ENCODE measurements at places on chromosomes 5 and 9.

- peak; percentile 76 for DNase-seq
Measured at GRCh38 chr5:149345147-149345891, at the start of gene GRPEL2. TSS of gene GRPEL2 (plus strand) at chr5:149345499. CDS start at chr5:149345540, 41 bp downstream.

DNA sequence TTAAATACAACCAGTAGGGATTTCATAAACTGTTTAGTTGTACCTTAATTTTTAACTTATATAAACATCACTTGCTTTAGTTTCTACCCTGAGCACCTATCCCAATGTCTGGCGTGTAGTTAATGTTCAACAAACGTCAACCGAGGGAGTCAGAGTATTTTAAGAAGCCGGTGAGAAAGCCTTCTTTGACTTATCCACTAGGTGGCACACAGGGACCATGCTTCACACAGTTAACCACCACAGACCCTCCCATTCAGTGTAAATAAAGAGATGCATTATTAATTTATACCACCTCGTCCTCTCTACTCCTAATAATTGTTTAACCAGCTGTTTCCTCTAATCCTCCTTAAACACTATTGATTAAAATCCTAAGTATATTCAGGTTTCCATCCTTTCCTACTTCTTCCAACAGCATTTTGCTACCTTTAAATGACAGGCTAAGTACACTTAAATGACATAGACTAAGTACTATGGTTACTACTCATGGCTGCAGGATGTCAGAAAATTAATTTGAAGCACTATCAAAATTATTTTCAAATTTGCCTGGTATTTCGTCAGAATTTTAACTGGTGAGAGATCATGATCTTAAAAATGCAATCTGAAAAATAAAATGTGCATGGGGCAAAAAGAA is 2.3 kb downstream of the HAPLN1 start:
- no peak for DNase-seq

- no peak for DNase-seq
Measured at GRCh38 chr9:123925161-123925560, 4.8 kb downstream of the DENND1A start.

DNA sequence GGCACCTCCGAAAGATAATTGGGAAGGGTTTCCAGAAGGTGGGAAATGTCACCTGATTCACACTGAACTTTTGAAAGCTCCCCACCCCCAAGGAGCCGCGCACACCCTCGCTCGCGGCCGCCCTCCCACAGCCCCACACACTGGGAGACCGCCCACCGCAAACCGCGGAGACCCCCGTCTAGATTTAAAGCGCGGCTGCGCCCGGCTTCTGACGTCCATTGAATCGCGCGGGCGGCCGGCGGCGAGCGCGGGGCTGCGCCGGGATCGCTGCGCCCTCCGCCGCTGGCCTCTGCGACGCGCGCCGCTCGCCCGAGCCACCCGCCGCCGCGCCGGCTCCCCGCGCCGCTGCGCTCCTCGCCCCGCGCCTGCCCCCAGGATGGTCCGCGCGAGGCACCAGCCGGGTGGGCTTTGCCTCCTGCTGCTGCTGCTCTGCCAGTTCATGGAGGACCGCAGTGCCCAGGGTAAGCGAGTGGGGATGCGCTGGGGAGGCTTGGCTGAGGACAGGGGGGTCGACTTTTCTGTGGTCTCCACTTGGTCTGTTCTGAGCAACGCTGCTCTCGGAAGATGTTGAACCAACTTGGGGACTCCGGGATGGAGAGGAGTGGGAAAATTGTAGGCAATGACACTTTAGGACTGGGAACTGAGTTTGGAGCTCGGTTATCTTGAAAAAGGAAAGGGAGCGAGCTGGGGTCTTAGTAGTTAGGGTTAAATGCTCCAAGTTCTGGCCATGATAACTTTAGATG is at the start of gene FST:
Gene FST (plus strand): TSS at position 214 of the 743 bp plus-strand sequence. CDS start 163 bp downstream, at position 377.
- DNase-seq = no peak

GRCh38 chr9:70205366-70206020 is 53.3 kb upstream of the SMC5 start:
- DNase-seq = no peak

GRCh38 chr5:96312383-96312782 is 120.7 kb downstream of the PCSK1 start:
- no peak for DNase-seq

GRCh38 chr9:122742003-122742402 is at the start of gene OR1L6:
TSS of gene OR1L6 (plus strand) at chr9:122742303. CDS start at chr9:122749848, 7,545 bp downstream.
- DNase-seq = no peak

DNA sequence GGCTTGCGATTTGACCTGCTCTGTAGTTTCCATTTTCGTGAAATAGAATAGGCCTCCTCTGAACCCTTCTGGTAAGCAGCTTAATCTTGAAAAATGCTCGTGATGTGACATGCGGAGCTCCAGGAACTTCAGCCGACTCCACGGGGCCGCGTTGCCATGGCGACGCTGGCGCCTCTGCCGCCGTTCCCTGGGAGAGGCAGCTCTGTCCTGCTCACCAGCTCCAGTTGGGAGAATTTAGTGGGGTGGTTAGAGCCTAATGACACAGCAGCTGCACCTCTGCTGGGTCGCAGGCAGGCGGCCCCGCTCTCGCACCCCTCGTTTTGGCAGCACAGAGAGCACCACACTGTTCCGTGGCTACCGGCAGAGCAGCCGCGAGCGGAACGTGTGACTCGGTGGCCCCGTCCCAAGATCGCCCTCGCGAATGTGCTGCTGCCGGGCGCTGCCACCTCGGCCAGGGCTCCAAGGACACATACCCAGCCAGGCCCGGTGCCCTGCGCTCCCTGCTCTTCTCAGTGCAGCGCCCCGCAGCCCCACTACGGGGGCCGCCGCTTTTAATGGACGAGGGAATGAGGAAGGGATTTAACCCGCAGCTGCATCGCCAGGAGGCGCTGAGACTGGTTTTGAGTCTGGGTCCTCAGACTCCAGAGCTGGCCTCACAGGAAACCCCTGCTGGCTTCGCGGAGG is 131.2 kb upstream of the LMX1B start:
- DNase-seq = no peak

DNA sequence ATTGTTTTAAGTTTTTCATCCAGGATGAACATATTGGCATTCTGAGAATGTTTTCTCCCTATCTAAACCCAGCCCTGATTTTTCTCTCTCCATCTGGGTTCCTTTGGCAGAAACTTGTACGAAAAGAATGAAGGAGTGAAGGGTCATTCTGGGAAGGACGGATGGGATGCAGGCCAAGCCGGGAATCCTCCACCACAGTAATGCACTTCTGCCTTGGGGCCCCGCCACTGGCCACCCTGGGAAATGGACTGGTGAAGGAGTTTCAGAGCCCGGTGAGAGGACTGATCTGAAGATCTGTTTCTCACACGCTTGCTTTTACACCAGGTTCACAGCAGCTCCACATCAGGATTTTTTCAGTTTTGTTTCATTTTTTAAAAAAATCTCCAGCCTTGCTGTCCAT is 554.8 kb downstream of the BNC2 start:
- DNase-seq = no peak

Measured in activated T-cell treated with anti-CD3 and anti-CD28 coated beads for 4 hours (primary cell).